ENCODE measurements at places on chromosomes 2 and 18.

GRCh38 chr2:113337809-113338208 is 59.1 kb upstream of the PAX8 start:
- no peak for DNase-seq

DNA sequence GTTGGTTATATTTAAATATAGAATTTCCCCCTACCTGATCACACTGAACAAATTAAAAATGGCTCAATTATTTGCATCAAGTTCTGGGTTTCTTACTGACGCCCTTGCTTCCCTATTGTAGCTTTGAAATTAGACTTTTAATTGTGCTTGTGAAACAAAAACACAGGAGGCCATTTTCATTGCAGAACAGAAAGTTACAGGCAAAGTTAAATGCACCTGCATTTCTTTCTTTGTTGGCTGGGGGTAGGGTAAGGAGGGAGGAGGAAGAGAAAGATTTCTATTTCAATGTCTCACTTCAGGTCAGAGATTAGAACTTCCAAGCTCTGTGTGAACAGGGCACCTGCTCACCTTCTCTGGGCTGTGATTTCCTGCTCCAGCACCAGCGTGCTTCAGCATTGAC is 199.6 kb downstream of the BCL11A start:
- no peak for DNase-seq

DNA sequence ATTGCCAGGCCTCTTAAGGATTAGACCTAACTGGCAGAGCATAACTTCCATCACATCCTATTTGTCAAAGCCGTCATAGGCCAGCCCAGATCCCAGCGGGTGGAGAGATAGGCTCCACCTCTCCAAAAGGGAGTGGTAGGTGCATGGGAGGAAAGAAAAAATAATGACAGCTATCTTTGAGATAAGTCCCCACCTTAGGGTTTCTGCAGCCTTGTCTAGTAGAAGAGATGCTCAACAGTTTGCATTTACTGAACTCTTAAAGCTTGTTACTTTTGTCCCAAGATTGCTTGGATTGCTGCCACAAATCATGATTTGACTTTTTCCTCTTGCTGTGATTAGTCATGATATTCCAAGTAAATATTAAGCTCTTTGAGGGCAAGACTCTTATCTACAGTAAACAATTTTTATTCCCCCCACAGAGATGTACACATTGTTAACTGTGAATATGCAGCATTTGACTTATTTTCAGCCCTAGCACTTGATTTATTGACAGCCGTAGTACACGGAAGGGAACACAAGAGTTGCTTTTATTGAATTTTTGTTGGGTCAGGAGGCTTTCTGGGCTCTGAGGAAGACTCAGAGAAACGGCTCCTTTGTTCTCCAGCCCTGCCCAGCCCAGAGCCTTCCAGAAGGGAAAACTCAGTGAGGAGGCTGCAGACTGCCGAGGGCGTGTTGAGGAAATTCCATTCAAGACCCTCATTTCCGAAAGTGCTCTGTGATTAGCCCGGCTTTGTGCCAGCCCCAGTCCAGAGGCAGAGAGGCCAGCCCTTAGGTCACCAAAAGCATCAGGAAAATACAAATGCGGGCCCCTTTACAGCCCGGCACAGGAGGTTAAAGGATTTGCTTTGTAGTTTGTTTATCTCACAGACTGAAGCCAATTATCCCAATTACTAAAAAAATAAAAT is 75.5 kb upstream of the ZNF532 start:
- DNase-seq = no peak

DNA sequence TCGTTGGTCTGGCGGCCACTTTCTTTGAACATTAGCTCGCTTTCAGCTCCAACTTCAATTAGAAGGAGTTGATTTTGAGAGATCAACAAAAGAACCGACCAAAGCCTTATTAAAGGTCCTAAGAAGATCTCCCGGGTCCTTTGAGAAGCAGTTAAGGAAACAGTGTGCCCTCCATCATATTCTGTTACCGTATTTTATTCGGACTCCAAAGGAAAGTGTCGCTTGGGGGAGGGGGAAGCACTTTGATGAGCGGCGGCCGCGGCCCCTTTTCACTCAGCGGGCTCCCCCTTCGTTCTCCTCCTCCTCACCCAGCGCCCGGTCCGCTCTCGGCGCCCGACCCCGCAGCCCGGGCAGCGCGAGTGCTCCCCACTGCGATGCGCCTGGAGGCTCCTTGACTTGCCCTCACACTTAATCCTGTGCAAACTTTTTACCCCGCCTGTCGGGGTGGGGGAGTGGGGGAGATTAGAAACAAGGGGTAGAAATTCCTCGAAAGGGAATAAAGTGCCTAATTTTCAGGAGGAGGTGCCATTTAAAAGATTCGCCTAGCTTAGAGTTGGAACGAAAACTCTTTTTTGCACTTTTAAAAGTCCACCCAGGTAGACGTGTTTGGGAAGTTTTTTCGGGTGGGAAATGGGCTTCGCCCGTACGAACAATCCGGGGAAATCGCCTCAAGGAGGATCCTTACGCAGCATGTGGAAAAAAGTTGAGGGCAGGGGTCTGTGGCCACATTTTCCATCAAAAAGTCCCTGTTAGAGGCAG is 1.2 kb upstream of the OTX1 start:
- no peak for DNase-seq

- no peak for DNase-seq
Observed at GRCh38 chr18:69402533-69402989, 1.9 kb downstream of the DOK6 start.

DNA sequence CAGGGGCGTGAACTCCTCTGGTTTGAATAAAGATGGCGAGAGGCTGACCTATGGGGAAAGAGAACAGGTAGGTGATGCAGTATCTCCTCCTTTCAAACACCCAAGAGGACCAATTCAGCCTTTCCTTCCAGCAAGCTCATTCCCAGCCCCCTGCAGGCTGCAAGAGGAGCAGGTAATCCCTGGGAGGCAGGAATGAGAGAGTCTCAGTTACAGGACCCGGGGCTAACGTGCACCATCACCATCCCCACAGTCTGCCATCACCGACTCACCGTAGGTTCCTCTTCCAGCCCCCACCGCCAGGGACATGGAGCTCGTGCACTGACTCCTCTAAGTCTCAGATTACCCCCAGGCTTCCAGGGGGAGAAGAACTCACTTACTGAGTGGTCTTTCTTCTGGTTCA is 26.7 kb downstream of the XDH start:
- DNase-seq = no peak

DNA sequence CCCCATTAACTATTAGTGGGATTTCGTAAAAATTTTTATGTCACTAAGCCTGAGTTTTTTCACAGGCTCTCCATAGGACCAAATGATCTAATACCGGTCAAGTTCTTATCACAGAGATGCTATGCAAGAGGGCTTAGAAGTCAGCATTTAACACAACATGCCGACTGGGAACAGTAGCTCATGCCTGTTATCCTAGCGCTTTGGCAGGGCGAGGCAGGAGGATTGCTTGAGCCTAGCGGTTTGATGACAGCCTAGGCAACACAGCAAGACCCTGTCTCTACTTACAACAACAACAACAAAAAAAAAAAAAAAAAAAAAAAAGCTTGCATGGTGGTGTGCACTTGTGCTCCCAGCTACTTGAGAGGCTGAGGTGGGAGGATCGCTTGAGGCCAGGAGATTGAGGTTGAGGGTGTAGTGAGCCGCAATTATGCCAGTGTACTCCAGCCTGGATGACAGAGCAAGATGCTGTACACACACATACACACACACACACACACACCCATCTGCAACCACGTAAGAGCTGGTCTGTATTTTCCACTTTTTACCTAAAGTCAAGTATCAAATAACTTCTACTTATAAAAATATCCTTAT is 67.6 kb upstream of the FAM124B start:
- no peak for DNase-seq

- DNase-seq = no peak
Observed at GRCh38 chr2:8581234-8581561, 100.7 kb upstream of the ID2 start.

DNA sequence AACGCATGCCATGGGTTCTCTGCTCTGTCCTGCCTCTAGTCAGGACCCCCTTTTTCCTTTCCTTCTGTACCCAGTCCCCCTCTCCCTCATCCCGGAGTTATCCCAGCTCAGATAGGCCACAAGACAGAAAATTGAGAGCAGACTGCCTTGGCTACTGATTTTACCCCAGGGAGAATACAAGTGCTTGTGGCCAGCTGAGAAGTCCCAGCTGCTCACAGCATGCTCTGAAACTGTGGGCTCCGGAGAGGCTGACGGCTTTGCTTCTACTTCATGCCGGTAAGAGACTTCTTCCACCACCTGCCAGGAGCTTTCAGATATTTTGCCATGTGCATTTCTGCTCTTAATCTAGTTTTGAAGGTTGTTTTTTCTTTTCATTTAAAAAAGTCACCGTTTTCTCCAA is 20.0 kb upstream of the SIX2 start:
- no peak for DNase-seq

- no peak for DNase-seq
Observed at GRCh38 chr2:76188334-76189008, 477.8 kb upstream of the GCFC2 start.

- DNase-seq = no peak
Observed at GRCh38 chr2:8502316-8502715, 179.5 kb upstream of the ID2 start.

- no peak for DNase-seq
Observed at GRCh38 chr18:34131006-34131405, 93.7 kb downstream of the NOL4 start.

DNA sequence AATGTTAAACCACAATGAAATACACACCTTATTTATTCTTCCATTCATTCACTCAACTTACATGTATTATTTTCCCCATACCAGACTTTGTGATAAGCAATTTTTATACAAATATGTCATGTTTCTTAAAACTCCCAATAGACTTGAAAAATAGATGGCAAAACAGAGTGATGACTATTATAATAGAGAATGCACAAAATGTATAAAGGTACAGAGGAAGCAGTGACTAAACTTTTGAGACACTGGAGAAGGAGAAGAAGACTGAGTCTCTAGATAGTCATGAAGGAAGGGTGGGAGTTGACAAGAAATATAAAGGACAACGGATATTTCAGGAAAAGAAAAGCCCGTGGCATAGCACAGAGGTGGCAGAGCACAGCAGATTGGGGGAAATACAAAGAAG is 198.1 kb upstream of the SLC39A10 start:
- no peak for DNase-seq

- DNase-seq = no peak
Observed at GRCh38 chr2:165888171-165888570, 65.4 kb downstream of the TTC21B start.

- DNase-seq = no peak
Observed at GRCh38 chr2:223181561-223181960, 129.6 kb downstream of the KCNE4 start.

GRCh38 chr2:10302479-10303180 is at the start of gene HPCAL1:
Gene HPCAL1 (plus strand): TSS chr2:10302904. CDS start chr2:10419758, 116,854 bp downstream.
- DNase-seq = peak; percentile 79

- DNase-seq = no peak
Observed at GRCh38 chr2:237314198-237314597, 99.8 kb downstream of the COL6A3 start.

- no peak for DNase-seq
Observed at GRCh38 chr18:42196651-42197050, 241.6 kb downstream of the PIK3C3 start.

DNA sequence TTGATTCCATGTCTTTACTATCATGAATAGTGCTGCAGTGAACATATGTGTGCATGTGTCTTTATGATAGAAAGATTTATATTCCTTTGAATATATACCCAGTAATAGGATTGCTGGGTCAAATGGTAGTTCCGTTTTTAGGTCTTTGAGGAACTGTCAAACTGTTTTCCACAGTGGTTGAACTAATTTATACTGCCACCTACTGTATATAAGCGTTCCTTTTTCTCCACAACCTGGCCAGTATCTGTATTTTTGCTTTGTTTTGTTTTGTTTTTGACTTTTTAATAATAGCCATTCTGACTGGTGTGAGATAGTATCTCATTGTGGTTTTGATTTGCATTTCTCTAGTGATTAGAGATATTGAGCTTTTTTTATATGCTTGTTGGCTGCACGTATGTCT is 641.6 kb downstream of the SUCLG1 start:
- DNase-seq = no peak

DNA sequence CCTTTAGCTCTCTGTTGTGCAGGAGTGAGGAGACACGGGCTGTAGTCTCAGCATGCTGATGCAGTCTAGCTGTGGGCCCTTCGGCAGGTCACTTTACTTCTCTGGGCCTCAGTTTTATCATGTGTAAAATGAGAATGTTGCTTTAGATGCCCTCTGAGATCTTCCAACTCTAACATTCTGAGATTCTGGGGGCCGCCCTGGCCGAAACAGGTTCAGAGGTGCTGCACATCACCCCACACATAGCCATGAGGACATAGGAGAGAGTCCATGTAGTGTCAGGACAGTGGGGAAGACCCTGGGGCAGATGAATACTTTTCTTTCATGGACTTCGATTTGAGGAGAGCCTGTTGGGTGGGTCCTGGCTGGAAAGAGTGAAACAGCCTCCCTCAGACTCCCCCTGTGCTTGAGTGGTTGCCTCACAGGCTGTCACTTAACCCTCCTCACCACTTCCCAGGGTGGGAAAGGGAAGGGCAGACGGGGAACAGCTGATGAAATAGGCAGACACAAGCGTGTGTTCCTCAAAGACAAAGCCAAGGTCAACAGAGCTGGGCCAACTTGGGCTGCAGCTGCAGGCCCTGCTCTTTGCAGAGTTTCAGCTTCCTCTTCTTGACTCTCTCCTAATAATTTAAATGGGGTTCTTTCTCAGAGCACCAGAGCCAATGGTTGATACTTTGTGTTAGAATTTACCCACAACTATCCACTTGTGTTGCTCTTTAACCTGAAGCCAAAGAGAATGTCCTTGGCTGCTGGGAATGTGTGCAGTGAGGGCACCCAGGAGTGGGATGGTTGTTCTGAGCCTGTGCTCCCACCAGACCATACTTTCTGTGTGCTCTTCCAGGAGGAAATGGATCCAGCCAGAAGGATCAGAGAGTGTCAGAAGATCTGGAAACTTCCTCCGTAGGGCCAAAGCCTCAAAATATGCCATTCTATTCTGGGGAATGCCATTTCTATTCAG is 14.7 kb upstream of the MRPL33 start:
- DNase-seq = no peak

DNA sequence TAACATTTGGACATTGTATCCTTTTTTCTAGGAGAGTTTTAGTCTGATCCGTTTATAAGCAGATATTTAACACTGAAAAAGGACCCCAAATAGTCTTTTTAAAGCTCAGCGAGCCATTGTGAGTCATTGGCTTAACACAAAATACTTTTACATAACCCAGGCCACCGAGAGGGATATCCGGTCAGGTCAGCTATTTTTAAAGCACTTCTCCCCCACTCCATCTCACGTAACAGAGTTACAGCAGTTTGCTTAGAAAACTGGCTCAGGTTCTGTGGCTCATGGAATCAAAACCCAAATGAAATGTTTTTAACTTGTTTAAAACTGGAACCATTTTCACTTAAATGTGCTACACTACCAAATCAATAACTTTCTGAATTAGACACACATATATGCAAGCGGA is 23.9 kb downstream of the COL4A3 start:
- DNase-seq = no peak

DNA sequence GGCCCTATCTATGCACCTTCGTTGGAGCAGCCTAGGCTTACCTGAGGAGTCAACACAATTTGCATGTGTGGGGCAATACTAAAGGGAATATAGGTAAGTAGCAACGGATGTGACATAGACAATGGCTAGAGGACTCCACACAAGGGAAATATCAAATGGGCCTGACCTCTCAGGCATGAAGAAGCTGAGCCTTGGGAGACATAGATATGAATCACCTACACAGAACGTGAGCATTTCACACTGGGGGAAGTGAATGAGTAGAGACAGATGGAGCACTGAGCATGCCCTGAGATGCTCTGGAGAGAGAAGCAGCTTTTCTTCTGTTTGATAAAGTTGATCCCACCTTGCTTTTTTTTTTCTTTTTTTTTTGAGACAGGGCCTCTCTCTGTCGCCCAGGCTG is 97.9 kb downstream of the ATL2 start:
- DNase-seq = no peak

Data from activated CD8-positive, alpha-beta memory T cell treated with anti-CD3 and anti-CD28 coated beads, Interleukin-2, amount 50 U/mL, for 4 hours (primary cell).